HS-27A (cell line): ENCODE measurements at places on chromosomes 3 and 15.
A peak's percentile ranks its signal among the peaks of the same experiment; 100 is the strongest.

DNA sequence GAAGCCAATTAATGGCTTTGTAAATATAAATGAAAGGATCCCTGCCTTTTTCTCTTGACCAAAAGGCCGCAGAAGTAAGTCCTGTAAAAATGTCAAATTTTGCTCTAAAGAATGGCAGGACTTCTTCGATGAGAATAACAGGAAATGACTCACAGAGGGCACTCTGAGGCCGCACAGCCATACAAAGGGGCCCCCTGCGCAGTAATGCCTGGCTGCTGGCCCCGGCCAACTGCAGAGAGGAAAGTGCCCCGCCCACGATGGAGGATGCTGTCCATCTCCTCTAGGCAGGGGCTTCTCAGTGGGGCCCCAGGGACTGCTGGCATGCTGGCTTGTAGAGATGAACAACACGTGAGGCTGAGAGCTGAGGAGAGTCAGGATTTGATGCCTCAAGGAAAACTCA is 18.1 kb upstream of the SCN10A start:
- DNase-seq = no peak

DNA sequence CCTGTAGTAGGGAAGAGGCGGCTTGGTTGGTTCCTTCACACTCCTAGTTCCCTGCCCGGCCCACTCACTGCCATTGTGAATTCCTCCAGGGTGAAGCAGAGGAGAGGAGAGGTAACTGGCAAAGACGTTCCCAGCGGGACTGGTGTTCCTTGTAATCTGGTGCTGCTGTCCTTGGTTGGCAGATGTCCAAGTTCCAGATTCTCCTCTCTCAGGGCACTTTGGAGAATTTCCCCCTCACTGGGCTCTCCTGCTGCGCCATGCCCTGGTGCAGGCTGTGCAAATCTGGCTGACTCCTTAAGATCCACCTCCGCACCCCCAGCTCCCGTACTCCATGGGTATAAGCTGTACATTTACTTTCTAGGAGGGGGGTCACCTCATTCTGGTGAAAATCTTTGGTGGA is 37.3 kb downstream of the THSD4 start:
- no peak for DNase-seq

- no peak for DNase-seq
Observed at GRCh38 chr3:106593381-106593780, 724.6 kb upstream of the CBLB start.

DNA sequence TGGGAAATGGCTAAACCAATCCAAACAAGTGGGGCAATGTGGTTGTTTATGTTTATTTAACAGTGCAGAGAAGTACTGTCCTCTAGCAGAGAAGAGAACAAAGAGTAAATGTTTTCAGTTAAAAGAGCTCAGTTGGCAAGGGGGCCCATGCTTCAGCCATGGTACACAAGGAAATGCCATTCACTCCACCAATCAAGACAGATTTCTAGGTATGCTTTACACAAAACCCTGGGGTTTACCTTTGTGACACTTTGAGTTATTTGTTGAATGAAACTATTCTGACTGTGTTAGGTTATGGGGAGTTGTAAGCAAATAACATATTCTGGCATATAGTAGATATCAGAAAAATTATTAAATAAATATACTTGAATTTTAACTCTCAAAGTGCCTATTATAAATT is 228.5 kb upstream of the MME start:
- DNase-seq = no peak

- DNase-seq = peak; percentile 66
Observed at GRCh38 chr3:186821429-186822387, 15.4 kb upstream of the RFC4 start.

GRCh38 chr3:40971191-40972168 is 227.8 kb upstream of the CTNNB1 start:
- DNase-seq = peak; percentile 31

GRCh38 chr3:45660567-45660901 is 28.7 kb upstream of the SACM1L start:
- DNase-seq = no peak

DNA sequence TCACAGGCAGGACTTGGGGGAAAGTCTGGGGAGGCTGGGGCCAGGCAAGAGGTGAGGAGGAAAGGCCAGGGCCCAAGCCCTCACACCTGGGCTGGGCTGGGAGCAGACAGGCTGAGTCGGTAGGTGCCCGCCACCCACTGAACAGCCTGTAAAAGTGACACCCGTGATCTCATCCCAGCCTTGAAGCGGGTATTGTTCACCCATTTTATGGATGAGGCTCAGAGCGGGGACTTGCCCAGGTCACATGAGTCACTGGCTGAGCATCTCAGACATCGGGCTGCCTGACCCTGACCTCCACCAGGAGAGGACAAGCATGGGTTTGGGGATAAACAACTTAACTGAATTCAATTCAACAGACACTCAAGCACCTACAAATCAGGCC is 52.0 kb upstream of the CTSH start:
- no peak for DNase-seq

- DNase-seq = no peak
Observed at GRCh38 chr15:50911621-50912020, 3.1 kb downstream of the AP4E1 start.

GRCh38 chr15:100042558-100042957 is 299.2 kb downstream of the ADAMTS17 start:
- no peak for DNase-seq

DNA sequence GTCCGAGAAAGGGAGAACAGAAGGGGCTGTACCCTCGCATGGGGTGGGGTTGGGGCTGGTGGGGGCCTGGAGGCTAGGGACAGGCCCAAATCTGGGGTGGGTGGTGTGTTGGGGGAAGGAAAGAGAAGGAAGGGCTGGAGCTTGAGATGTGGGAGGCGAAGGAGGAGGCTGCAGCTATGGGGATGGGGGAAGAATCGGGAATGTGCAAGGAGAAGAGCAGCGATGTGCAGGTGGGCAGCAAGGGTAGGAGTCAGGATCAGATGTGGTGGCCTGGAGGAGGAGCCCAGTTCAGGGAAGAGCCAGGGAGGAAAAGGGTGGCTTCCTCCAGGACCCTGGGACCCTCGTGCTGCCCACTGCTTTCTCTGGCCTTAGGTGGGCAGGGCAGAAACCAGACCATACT is 21.2 kb downstream of the ZNF35 start:
- DNase-seq = no peak

GRCh38 chr3:89697321-89697916 is 590.0 kb downstream of the EPHA3 start:
- no peak for DNase-seq

GRCh38 chr3:55044486-55044885 is 116.6 kb upstream of the LRTM1 start:
- DNase-seq = no peak

DNA sequence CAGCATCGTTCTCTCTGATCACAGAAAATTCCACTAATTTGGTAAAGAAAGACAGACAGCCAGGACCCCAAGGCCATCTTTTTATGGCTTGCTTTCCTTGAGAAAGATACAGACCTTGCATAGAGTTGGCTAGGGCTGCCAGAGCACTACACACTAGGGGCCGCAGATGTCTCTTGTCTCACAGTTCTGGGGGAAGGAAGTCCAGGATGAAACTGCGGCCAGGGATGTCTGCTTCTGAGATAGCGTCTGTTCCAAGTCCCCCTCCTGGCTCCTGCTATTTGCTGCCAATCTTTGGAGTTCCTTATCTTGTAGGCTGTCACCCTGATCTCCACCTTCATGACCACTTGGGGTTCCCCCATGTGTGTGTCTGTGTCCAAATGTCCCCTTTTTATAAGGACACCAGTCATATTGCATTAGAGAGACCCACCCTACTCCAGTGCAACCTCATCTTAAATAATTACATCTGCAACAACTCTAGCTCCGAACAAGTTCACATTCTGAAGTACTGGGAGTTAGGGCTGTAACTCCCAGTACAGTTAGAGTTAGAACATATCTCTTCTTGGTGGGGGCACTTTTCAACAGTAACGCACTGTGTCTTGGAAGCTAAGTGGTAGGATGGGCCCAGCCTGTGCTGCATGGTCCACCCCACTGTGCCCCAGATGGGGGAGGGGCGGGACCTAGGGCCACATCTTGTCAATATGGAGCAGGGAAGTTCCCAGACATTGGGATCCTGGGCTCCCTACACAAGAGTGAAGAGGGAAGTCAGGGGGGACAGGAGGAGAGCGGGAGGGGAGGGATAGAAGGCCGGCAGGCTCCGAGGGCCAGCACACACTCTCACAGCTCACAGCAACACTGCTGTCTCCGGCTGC is 42.2 kb downstream of the KLF15 start:
- no peak for DNase-seq

GRCh38 chr3:140420621-140421357 is 257.1 kb upstream of the TRIM42 start:
- DNase-seq = peak; percentile 38

GRCh38 chr3:98980915-98981596 is 79.6 kb upstream of the DCBLD2 start:
- DNase-seq = no peak

GRCh38 chr15:51288143-51289065 is 50.0 kb downstream of the CYP19A1 start:
- DNase-seq = no peak

DNA sequence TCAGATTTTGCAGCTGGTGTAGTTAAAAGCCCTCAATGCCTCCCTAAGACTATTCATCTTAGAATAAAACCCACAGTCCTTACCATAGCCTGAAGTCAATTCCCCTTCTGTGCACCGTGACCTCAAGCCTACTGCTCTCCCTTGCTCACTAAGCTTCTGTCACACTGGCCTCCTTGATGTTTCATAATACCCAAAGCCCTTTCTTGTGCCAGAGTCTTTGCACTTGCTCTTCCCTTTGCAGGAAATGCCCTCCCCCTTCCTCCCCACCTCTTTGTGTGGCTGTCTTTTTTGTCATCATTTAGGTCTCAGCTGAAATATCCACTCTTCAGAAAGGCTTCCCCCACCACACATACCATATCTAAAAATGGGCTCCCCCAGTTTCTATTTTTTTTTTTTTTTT is 4.2 kb upstream of the PLEKHO2 start:
- no peak for DNase-seq

DNA sequence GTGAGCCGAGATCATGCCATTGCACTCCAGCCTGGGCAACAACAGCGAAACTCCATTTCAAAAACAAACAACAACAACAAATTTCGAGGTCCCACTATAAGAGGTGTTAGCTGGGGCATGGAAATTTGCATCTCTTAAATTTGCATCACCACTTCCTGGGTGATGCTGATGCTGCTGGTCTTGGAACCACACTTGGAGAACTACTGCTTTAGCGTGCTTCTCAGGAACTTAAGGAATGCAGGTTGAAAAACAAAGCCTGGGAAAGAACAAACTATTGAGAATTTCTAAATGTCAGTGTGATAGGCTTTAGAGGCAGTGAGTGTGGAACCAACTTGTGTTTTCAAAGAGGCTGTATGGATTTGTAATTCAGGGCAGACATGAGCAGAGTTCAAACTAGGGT is 858.4 kb upstream of the ARPP21 start:
- no peak for DNase-seq

DNA sequence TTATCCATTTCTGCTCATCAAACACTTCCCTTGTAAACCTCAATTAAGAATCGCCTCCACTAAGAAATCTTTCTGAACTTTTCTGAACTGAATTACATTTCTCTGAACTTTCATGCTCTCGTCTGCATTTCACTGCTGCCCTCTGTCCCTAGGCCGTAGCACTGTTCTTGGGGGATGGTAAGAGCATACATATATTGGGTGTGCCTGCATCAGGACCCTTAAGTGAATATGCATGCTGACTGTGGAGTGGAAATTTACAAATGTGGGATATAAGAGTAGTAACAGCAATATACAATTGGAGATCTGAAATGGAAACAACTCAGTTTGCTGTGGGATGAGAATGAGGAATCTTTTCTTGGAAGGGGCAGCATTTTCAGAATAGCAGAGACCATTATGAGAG is 148.6 kb downstream of the MCTP2 start:
- DNase-seq = no peak

DNA sequence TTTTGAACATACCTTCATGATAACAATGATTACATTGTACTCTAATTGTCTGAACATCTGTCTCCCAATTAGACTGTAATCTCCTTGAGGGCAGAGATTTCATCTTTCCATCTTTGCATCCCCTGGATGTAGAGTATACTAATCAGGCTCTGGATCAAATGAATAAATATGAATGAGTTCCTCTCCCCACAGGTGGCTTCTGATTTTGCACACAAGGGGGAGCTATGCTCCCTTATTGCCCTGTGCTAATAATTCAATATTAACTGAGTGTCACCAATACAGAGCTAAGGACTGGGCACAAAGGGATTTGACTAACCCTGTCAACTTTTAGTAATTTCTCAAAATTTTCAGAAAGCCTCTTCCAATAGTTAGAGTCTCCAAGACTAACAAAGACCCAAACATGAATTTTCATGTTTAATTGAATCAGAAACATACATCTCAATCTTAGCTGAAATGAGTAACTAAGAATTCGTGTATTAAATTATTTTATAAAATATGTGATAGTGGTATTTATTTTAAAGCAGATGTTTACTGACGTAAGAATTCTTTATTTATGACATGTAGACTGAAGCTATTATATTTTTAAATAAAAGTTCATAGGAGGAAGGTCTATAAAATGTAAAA is 3.0 kb downstream of the DUOXA1 start:
- no peak for DNase-seq

- no peak for DNase-seq
Observed at GRCh38 chr3:46258525-46258924, 16.3 kb downstream of the CCR3 start.

GRCh38 chr3:151309566-151309965 is 7.1 kb downstream of the GPR87 start:
- DNase-seq = no peak

DNA sequence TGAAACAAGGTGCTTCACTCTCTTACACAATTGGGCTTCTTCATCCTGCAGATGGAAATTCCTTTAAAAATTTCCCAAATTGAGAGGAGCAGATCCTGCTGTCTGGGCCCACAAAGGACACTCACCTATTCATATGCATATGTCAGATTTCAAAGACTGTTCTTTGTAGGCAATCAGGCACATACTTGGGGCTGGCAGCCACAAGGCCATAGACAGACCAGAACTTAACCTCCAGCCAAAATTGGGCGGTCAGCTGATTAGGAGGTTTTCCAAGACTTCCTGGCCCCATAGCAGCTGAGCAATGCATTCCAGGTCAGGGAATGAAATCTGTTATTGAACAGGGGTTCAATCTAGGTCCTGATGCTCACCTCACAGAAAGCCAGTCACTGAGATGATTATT is 15.0 kb upstream of the HPS3 start:
- no peak for DNase-seq

DNA sequence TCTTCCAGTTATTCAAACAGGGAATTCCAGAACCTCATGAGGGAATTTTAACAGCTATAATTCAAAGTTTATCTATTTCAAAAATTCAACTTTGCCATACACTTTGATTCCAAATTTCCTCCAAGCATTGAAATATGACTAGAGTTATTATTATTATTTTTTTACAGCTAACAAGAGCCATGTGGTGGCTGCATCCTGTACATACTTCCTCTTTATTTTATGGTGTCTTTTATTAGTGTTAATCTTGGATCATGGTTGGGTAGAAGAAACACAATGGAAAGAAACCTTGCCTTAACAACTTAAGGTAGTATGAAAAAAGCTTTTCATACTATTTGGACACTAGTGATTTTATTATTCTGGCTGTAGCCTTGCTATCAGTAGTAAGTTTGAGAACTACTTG is 52.7 kb downstream of the TFG start:
- DNase-seq = no peak

GRCh38 chr15:55613727-55614126 is 25.6 kb upstream of the PYGO1 start:
- no peak for DNase-seq
